ENCODE measurements at places on chromosomes 16 and 17.

GRCh38 chr17:42463976-42464400 is 5.3 kb downstream of the ATP6V0A1 start:
- no peak for DNase-seq

- DNase-seq = peak; percentile 66
Observed at GRCh38 chr16:66135421-66135831, 231.1 kb upstream of the CDH5 start.

DNA sequence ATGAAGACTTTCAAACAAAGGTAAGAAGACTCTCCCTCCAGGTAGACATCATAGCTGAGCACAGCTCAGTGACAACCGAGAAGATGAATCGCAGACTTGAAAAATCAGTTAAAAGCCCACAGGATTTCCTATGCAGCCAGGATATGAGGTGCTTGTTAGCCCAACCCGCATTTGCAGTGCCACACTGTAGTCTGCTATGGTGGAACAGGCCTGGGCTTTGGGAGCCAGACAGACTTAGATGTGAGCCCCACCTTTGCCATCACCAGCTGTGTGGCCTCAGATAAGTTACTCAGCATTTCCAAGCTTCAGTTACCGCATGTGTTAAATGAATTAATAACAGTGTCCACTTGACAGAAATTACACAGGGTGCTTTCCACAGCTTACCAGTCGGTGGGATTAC is 204.4 kb upstream of the HS3ST3A1 start:
- DNase-seq = no peak

DNA sequence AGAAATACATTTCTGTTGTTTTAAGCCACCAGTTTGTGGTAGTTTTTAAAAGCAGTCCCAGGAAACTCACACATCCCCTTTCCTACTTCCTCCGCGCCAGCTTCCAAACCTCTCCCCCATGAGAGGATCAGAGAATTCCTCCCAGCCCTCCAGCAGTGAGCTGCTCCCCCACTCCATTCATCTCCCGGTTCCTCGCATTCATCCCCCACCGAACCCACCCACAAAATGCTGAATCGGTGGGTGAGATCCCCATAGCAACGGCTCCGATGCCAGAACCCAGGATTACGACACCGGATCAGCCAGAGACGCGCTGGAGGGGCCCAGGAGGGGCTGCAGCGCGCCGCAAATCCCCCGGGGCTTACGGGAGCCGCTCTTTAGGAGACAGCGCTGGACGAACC is 251.4 kb upstream of the RPL38 start:
- DNase-seq = no peak

Measured in tibial artery (tissue), 4 donors.